A549 treated with GW870086 at 1 μM for 4 hours (cell line): ENCODE measurements at places on chromosomes 16 and 17. TPM values are rescaled to one million over a fixed set of nuclear protein-coding genes. Genes with fewer than 3 reads are reported as not detected.

The P2RX5 gene
- total RNA-seq = 19.1 to 27.4 TPM (median 24.0 TPM) in 5 replicates

The FBXO39 gene
- total RNA-seq = not detected in 5 replicates

The HBA1 gene
- total RNA-seq = 0.48 to 2.0 TPM (median 1.4 TPM) in 5 replicates

The USP22 gene
- 116 to 131 TPM (median 124 TPM) in 5 replicates for total RNA-seq

The TMEM220 gene
- 2.8 to 4.2 TPM (median 3.1 TPM) in 5 replicates for total RNA-seq

The PLA2G15 gene
- 14.1 to 17.4 TPM (median 15.6 TPM) in 5 replicates for total RNA-seq

The MCRIP2 gene
- total RNA-seq = 22.6 to 48.4 TPM (median 39.2 TPM) in 5 replicates

The AOC3 gene
- 1.1 to 2.2 TPM (median 1.4 TPM) in 5 replicates for total RNA-seq

The CLEC3A gene
- total RNA-seq = not detected in 5 replicates

The PRR15L gene
- total RNA-seq = 0.81 to 1.1 TPM (median 0.92 TPM) in 5 replicates

The ADAD2 gene
- total RNA-seq = not detected in 5 replicates

The XAF1 gene
- not detected in 5 replicates for total RNA-seq
